SK-N-DZ (cell line): ENCODE measurements at places on chromosomes 12 and 14.

DNA sequence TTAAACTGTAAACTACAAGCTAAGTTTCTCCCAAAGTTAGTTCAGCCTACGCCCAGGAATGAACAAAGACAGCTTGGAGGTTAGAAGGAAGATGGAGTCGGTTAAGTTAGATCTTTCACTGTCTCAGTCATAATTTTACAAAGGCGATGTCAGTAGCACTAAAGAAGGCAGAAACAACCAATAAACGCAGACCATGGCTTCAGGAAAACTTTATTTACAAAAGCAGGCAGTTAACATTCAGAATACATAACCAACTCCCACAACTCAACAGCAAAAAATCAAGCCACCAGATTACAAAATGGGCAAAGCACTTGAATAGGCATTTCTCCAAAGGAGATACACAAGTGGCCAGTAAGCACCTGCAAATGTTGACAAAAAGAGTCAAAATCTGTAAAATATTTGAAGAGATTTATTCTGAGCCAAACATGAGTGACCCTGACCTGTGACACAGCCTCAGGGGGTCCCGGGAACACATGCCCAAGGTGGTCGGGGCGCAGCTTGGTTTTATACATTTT is 8.8 kb upstream of the ULK1 start:
- no peak for DNase-seq

DNA sequence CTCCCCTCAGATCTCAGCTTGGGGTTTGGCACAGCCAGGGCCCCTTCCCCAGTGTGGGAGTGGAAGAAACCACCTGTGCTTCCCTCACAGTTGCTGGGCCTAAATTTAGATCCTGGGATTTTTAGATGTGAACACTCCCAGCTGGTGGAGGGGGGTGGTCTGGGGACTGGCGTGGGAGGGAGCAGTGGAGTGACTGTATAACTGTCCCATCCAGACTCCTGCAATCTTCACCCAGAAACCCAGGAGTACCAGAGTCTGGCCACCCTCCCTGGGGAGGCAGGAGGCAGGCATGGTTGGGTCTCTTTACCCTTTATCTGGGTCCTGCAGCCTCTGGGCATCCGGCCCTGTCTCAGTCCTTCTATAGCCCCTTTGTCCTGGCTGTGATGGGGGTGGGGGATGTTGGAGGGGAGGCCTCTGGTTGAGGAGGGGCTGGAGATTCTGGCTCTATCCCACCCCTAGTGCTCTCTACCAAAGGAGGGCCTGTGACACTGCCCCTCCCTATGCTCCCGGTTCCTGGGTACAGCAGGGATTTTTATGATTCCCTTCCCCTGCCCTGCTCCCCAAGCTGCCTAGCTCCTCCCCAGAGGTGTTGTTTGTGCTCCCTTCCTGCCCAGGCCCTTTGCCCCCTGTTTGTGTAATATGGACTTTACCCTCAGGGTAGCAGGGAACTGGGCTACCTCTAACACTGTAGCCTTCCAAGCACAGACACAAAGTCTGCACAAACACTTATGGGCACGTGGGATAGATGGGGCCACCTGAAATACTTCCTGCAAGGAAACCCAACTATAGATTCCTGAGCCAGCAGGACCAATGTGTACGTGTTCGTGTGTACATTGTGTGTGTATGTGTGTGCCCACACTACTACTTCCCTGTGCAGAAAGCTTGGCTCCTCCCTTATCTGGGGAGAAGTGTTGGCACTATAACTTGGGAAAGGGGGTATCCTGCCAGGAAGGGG is 1.7 kb downstream of the ERBB3 start:
- DNase-seq, result no peak

GRCh38 chr12:95437565-95437964 is 36.4 kb upstream of the METAP2 start:
- DNase-seq, result no peak

DNA sequence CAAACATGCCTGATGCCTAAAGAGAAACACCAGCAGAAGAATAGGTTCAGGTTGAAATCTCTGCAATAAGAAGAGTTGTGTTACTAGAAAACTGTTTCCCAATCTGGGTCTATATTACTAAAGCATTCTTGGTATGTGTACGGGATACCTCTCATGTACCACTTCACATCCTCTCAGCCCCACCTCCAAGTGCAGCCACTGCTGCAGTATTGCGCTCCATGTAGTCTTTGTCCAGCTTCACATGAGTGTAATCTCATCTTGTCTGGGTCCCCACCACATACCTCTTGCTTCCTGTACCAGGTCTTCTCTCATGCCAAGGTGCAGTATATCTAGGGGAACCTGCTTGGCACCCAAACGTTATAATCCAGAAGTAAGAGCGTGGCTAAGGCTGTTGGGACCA is 187.5 kb upstream of the EEA1 start:
- no peak for DNase-seq

- DNase-seq, result peak; percentile 19
These were observed 180.4 kb upstream of the HIF1A start for GRCh38 chr14:61514927-61515326.

DNA sequence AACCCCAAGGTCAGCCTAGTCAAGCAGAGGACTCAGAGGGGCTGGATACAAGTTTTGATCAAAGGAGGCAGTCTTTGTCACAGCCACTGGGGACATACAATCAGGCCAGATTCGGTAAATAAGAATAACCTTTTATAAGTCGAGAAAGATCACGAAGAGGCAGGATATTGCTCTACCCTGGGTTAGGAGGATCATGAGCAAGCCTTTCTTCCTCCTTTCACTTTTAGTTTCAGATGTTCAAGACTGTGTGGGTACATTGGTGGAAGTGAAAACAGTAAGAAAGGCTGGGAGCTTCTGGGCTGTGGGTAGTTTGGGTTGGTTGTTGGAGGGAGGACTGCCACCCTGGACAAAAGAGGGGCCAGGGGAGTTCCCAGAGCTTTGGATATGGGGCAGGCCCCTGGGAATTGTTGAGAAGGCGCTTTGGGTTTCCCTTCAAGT is 127.7 kb downstream of the SNAPC1 start:
- no peak for DNase-seq

DNA sequence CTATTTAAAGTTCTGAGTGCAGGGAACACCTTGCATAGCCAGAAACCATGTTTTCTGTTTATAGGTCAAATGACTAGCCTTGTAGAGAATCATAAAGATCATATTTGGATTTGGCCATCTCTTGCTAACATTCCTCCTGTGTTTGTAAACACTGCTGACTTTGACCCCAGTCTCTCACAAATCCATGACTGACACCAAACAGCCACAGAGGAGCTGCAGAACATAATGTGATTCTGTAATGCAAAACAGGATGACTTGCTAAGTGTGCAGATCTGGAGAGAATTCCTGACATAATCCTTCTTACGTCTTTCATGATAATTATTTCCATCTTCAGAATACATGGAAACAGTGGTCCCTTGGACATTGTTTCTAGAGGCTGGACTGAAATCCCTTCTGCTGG is 211.8 kb downstream of the BMP4 start:
- no peak for DNase-seq

- DNase-seq, result no peak
These were observed 12.8 kb downstream of the DIP2B start for GRCh38 chr12:50517421-50518048.

- DNase-seq, result no peak
These were observed 31.5 kb upstream of the NUAK1 start for GRCh38 chr12:106170285-106170684.

GRCh38 chr12:11233532-11233931 is 36.0 kb downstream of the PRB3 start:
- DNase-seq, result no peak

- no peak for DNase-seq
These were observed 54.9 kb downstream of the TECPR2 start for GRCh38 chr14:102417646-102418045.

GRCh38 chr12:124233846-124234640 is 60.9 kb upstream of the RFLNA start:
- DNase-seq, result no peak

- DNase-seq, result no peak
These were observed 27.6 kb downstream of the KICS2 start for GRCh38 chr12:64194333-64195149.

DNA sequence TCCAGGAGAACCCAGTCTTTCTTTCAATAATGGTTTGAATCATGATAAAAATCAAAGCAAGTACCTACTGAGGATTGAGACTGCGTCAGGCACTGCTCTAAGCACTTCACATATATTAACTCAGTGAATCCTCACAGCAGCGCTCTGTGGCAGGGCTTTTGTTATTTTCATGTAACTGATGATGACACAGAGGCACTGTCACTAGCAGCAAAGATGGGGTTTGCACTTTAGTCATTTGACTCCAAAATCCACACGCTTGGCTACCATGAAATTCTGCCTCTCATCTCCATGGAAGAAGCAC is 98.8 kb upstream of the GSC start:
- no peak for DNase-seq

DNA sequence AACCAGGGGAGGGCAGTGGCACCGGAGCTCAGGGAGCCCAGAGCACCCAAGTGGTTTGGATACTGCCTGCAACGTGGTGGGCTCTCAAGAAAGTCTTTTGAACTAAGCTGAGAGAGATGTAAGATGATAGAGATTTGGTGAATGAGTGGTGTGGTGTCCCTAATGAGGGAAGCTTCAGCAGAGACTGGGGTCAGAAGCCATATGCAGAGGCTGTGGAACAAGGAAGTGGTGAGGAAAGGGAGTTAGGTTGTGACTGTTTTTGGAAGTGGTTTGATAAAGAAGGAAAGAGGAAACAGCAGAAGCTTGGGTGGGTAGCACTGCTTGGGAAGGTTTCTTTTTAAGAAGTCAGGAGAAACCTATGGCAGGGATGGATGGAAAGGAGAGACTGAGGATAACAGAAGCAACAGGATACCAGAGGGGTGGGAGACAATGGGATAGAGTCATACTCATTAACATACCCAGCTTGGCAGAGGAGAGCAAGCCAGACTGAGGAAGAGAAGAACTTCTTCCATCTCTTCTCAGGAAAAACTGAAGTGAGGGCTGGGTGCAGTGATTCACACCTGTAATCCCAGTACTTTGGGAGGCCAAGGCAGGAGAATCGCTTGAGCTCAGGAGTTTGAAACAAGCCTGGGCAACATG is 24.1 kb downstream of the SLC4A8 start:
- DNase-seq, result no peak

DNA sequence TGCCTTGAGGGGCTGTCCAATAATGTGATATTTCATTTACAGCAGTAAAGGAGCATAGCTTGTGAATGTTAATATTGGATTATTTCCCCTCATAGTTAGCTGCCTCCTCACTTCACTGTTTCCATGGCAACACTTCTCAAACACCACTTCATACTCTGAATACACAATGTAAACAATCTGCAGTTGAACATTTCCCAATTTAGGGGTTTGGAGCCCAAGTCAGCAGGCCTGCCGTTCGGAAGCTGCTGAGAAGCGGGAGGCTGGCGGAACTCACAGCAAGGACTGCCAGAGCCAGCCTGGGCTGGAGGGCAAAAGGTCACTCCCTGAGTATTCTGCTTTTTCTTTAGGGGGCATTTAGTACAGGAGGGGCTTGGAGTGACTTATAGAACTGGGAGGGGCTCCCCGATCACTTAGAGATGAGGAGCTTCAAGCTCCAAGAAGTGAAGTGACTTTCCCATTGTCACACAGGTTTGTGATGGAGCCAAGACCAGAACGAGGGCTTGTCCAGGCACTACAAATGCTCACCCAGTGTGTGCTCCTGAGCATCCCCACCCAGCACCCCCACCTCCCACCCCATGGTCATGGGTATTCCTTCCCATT is 12.1 kb upstream of the SLC24A4 start:
- DNase-seq, result no peak

DNA sequence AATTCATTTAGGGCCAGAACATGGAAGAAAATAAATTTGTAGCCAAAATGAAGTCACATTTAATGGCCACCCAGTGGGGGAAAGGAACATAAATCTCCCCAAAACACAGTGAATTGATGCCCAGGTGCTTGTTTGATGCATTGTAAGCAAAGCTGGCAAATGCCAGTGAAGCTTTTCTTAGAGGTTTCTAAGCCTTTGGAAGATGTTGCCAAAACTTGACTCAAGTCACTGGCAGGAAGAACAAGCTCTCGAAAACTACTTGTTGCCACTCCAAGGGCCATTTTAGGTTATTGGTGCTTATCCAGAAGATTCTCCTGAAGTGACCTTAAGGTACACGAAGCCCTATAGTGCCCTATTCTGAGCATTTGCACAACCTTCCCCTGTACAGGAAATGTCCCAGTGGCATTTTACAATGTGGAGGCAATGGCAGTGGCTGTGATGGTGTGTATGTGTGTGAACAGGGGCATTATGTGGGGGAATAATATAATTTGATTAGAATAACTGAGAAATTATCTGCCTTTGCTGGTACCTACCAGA is 89.5 kb upstream of the NOVA1 start:
- no peak for DNase-seq

DNA sequence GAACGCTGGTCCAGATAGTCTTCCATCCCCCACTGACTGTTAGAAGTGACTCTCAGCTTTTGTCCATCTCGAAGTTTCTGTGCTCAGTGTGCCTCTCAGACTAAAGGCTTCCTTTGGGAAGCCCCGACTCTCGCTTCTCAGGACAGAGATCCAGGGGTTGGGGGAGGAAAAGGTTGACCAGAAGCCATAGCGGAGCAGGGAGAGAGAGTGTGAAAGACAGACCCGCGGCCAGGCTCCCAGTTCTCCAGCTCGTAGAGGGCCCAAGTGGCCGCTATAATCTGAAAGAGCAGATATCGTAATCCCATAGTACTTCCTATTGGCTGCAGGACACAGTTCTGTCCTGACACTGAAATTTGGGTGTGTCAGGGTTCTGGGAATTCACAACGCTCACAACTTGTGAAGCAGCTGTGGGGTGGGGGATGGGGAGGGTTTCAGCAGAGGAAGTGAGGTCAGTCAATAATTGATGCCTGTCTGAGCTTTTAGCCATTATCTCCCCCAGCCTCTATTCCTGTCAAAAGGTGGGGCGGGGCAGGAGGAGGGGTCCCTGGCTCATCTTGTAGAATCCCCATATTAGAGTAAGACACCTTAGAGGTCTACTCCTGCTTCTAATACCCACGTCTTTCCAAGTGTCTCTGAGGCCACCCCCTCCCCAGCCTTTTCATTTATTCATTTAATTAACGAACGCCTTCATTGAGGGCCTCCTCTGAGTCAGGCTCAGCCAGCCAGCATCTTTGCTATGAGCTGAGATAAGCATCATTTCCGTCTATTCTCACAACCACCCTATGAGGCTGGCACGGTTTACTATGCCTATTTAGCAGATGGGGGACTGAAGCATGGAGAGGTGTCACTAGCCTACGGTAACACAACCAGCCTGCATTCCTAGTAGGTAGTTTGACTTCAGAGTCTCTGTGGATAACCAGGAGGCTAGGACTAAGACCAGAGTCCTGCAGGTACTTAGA is 1.6 kb upstream of the ACVRL1 start:
- no peak for DNase-seq

- DNase-seq, result no peak
These were observed 251.6 kb downstream of the NUAK1 start for GRCh38 chr12:105887131-105887530.

- no peak for DNase-seq
These were observed 21.1 kb downstream of the NUBPL start for GRCh38 chr14:31582286-31582691.
